Stimulated activated CD8-positive, alpha-beta memory T cell treated with anti-CD3 and anti-CD28 coated beads, Interleukin-7, amount 100 ng/mL, for 48 hours (primary cell): ENCODE measurements at places on chromosomes 12 and 14.

- no peak for DNase-seq
Observed at GRCh38 chr14:33309106-33309505, 370.4 kb downstream of the NPAS3 start.

DNA sequence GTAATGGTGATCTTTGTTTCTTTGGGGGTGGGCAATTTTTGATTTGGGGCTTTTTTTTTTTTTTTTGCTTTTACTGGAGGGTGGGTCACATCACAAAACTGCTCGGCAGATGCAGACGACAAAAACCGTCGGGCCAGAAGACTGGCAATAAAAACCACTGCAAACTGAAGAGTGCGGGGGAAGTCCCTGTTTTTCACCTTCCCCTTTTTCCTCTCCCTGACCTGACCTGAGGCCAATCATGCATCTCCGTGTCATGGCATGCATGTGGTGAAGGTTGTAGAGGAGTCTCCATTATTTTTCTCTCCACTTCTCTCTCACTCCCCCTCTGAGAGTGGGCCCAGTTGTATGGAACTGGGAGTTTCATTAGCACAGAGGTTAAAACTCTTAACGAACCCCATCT lies 57.5 kb downstream of the AP5M1 start:
- DNase-seq: no peak

GRCh38 chr12:106645074-106645421 lies 62.2 kb downstream of the RFX4 start:
- no peak for DNase-seq

DNA sequence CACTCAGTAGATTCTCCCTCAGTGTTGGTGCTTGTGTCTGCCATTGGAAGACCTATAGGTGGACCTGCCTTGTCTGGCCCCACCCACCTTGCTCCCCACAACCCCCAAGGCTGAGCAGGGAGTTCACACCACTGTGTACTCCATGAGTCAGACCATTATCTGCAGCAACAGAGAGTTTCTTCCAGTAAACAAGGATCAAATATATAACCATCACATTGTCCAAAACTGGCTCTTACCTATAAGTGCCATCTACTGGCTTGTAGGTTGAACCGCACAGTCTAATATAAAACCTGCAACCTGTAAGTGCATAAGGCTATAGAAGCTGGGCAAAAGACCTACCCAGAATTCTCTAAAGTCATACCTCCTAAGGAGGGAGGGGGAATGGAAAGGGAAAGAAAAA lies 7.9 kb downstream of the TAS2R13 start:
- DNase-seq: no peak

DNA sequence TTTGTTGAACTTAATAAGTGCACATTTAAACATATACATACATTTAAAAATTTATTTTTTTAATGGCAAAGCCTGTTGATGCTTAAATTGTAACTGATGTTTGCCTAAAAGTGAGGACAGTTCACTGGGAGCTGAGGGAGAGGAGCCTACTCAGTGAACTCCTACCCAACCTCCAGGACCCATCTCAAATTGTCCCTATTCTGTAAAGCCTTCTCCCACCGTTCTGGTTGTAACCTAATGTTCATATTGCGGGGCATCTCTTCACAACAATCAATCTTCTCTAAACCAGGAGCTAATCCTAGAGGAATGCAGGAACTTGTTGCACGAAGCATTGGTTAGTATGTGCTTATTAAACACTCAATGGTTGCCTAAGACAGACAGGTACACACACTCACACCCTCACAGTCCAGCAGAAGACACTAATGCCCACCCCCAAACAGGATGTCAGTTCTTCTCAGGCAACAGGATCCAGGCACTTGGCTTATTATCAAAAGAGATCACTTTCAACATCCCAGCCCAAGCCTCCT lies 1.8 kb downstream of the CLMN start:
- no peak for DNase-seq

GRCh38 chr12:132053338-132054330 lies 90.5 kb downstream of the DDX51 start:
- DNase-seq: no peak

DNA sequence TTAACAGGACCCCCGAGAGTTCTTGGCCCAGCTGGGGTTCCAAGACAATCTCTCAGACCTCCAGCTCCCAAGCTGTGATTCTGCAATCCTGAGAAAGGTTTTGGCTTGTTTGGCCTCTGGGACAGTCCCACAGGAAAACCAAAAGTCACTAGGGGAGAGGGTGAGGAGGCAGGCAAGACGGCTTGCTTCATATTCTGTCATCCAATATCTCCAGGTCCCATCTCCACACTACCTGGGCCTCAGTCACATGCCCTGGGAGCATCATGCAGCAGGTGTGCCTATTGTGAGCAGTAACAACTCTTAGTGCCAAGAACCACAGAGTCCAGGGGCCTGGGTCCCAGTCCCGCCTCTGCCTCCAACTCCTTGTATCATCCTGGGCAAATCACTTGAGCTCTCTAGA lies 1.7 kb downstream of the KRT79 start:
- no peak for DNase-seq

GRCh38 chr12:33423706-33424105 lies 15.9 kb downstream of the SYT10 start:
- no peak for DNase-seq

DNA sequence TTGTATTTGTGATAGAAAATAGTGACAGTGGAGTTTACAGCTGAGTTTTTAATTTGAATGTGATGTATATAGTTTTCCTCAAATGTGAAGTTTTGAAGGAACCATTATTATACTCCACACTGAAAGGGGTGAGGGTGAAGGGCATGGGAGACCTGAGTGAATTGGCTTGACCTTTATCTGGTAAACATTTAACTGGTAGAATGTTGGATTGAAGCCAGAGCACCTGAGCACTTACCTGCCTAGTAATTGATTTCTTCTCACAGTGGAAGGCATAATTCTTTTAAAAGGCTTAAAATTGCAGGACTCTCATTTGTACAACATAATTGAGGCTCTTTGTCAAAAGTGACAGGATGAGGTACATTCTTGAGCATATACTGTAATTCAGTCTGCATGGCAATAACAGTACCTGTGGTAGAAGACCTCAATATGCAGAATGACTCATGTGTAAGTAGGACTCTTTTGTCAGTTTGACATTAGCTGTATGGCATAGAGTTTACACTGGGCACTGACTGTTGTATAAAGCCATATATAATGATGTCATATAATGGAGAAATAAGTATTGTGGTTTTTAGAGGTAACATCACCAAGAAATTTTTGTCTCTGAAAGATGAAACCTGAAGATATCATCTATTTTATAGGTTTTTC lies 309.6 kb downstream of the TMTC2 start:
- no peak for DNase-seq

- no peak for DNase-seq
Observed at GRCh38 chr14:24368562-24369252, 723 bp downstream of the NFATC4 start.

- DNase-seq: no peak
Observed at GRCh38 chr12:113120670-113121370, 14.7 kb downstream of the RASAL1 start.
